ENCODE measurements at places on chromosomes 12 and 14.

GRCh38 chr14:76917158-76917596 is 91.0 kb downstream of the LRRC74A start:
- no peak for DNase-seq

DNA sequence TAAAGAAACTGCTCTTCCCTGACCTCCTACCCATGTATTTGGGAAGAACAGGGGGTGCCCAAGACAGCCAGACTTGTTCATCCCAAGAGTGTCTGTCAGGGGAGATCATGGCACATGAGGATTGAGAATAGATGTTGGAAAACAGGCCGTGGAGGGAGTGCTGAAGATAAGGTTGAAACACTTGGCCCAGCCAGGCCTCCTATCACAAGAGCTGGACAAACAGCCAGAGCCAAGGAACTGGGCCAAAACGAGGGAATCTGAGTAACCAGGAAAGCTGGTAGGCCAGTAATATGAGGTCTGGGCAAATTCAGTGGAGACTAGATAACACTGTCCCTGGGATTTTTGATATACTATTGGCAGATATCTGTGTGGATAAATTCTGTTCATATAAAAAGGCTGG is 161.7 kb downstream of the TMX1 start:
- no peak for DNase-seq

DNA sequence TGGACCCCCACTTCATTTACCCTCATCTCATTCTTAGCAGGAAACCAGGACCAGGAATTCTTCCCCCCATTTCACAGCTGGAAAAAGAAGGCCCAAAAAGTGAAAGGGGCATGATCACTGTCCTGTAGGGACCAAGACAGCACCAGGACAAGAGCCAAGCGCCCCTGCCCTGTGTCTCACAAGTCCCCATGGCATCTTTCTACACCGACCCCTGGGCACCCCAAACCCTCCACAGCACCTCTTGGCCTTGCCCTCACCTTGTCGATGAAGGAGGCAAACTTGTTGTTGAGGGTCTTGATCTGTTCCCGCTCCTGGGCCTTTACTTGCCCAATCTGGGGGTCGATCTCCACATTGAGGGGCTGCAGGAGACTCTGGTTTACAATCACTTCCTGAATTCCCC is 710 bp downstream of the KRT76 start:
- DNase-seq: no peak

DNA sequence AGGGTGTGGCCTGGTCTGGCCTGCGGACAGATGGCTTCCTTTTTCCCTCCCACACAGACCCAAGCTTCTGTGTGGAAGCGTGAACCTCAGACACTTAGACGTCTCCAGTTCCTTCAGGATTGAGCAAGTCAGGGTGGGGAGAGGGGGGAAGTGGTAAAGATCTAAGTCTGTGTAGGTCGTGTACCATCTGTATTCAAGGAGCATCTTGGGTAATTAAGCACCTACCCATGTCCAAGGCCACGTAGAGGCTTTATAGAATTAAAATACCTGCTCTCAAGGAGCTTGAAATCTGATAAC is 1.7 kb downstream of the AVIL start:
- DNase-seq: no peak

- no peak for DNase-seq
Observed at GRCh38 chr14:89625731-89626232, 208.7 kb upstream of the FOXN3 start.

DNA sequence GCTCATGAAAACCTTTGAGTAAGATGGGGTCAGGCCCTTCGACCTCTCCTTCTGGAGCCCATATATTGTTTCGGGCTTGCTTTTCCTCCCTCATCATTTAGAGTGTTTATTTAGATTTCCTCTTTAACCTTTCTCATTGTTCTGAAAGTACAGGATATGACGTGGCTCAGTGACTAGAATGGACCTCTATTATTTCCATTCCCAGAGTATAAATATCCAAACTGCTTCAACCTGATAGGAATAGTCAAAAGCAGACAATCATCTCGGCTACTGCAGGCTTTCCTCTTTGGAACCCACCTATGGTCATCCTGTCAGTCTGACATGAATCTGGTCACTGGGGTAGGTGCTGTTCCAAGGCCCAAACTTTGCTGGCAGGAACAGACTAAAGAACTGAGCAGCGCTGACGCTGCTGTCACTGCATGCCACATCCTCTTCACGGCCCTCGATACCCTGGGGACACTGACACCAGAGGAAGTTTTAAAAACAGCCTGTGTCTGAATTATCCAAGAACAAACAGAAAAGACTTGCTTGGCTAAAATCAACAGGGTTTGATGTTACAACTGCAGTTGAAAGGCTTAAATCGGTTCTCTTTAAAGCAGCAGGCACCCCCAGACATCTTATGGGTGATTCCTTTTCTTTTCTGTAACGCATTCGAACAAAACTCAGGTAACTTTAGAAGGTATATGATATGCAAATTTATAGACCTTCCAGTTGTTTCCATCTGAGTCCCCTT is 5.0 kb upstream of the DDX47 start:
- peak; percentile 55 for DNase-seq
